NB4 (cell line): ENCODE measurements at places on chromosomes 7 and 10.
A peak's percentile ranks its signal among the peaks of the same experiment; 100 is the strongest.

- DNase-seq = peak; percentile 56
Observed at GRCh38 chr10:73117976-73118743, 7.9 kb downstream of the NUDT13 start.

DNA sequence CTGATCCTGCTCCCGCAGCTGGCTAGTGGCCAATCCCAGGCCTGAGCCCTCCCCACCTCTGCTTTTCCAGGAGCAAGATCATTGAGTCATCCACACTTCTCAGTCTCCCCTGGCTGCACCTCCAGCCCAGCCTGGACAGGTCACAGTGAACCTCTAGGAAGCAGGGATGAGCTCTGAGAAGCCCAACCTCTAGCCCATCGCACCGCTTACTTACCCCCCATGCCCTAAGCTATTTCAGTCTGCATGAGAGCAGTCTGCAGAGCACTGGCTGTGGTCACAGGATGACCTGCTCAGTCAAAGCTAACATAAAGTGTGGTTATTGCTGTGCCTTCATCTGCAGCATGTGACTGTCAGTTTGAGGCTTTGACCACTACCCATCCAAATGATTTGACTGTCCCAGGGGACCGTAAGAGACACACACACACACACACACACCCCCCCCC is 129.2 kb downstream of the SORBS1 start:
- DNase-seq = no peak

- DNase-seq = no peak
Observed at GRCh38 chr10:128520211-128520815, 394.1 kb upstream of the MKI67 start.

DNA sequence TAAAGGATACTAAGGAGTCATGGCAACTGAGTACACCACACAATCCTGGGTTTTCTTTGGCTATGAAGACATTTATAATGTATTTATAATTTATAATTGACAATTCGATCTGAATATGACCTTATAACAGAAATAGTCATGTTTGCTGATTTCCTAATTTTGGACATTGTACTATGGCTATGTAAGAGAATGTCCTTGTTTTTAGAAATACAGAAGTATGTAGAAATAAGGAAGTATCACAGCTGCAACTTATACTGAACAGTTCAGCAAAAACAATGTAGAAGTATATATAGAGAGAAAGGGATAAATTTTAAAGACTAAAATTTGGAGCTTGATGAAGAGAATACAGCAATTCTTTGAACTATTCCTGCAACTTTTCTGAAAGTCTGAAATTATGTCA is 32.6 kb downstream of the PRLHR start:
- no peak for DNase-seq

DNA sequence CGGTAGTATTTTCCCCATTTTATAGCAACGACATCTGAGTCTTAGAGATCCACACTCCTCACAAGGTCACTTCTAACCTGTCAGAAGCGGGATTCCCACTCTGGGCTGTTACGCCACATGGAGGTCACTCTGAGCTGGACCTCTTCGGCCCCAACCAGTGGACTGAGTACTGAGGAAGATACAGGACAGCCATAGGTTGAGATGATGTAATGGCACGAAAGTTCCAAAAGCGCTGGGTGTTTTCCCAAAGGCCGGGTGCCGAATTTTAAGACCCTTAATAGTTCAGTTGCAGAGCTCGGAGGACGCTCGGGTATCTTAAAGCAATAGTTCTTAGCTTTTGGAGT is 699 bp downstream of the GHITM start:
- DNase-seq = no peak
